Activated CD4-positive, alpha-beta T cell treated with anti-CD3 and anti-CD28 coated beads, Interleukin-2, amount 10 ng/mL, durations not matched to agents 24 days and 14 days (primary cell): ENCODE measurements at places on chromosomes 2 and 18. TPM values are rescaled to one million over a fixed set of nuclear protein-coding genes. Genes with fewer than 3 reads are reported as not detected.
A peak's percentile ranks its signal among the peaks of the same experiment; 100 is the strongest.

- no peak for DNase-seq
These were observed 83.0 kb downstream of the ADD2 start for GRCh38 chr2:70684846-70685622.

GRCh38 chr18:24791751-24792545, 331.5 kb downstream of the HRH4 start:
- no peak for DNase-seq

DNA sequence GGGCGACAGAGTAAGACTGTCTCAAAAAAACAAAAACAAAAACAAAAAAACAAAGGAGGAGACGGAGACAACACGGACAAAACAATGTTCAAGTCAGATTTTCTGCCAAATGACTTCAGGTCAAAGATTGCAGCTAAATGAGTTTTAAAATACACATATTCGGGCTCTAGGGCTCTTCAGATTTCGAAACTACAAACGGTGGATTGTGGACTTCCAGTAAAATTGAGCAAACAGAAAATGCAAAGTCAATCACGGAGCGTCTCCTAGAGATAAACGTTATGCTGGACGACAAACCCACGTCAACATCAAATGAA, 558 bp downstream of the MRPS5 start:
- DNase-seq = no peak

The VWA3B gene
- not detected in 2 replicates for total RNA-seq

- DNase-seq = no peak
These were observed 139.6 kb upstream of the TRIB2 start for GRCh38 chr2:12577091-12577490.

GRCh38 chr18:28062443-28062842, 114.5 kb downstream of the CDH2 start:
- DNase-seq = no peak

DNA sequence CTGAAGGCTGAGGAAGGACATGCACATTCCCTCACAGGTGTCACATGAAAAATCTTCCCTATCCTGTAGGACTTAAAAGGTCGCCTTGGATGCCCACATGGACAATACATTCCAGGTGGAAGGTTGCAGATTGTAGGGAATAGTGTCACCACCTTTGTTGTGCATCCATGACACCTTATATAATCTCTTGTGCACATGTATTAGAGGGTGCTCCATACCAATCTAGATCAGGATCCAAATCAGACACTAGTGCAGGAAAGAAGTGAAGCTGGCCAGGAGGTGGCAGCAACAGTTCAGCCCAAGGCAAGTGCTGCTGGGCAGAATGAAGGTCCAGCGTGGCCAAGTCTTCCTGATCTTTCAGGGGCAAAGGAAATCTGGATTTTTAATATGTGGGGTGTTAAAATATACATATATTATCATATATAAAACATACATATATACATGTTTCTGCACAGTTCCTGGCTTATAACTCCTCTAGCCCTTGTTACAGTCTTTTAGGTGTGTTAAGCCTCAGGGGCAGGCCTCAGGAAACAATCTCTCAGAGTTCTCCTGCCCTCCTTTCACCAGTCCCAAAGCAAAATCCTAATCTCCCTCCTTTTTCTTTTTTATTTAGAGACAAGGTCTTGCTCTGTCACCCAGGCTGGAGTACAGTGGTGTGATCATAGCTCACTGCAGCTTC, 16.6 kb downstream of the NIF3L1 start:
- peak; percentile 87 for DNase-seq

DNA sequence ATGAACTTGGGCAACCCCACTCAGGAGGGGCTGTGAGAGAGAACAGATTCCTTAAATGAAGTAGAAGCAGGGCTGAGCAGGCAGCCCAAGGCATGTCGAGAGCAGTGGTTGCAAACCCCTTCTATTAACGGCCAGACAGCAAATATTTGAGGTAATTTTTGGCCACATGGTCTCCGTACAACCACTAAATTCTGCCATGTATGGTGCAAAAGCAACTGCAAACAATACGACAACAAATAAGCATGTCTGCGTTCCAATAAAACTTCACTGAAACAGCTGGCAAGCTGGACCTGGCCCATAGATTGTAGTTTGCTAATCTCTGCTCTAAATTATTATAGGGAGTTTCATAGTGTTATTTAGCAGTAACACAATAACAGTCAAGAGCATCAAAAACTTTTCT, 217.0 kb upstream of the ZNF521 start:
- DNase-seq = no peak

DNA sequence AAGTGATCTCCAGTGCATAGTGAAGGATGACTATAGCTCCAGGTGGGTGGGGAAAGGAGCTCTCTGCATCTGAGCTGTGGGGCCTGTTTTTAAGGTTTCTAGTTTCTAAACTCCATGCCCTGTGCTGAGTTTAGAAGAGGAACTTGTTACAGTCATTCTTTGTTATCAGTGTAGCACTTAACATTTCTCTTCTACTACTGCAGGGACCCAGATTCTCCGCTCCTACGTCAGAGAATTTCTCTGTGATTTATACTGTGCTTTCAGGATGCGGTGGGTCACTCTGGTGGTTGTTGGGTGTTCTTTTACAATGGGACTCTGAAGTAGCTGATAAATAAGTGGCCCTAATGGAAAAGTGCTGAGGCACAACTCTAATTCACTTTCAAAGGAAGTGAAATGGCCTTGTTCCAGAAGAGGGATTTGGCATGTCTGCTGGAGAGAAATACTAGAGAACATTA, 122.0 kb downstream of the WDSUB1 start:
- no peak for DNase-seq

The PTPRN gene
- 0.07 TPM in 1 of 2 replicates, not detected in the other for total RNA-seq

DNA sequence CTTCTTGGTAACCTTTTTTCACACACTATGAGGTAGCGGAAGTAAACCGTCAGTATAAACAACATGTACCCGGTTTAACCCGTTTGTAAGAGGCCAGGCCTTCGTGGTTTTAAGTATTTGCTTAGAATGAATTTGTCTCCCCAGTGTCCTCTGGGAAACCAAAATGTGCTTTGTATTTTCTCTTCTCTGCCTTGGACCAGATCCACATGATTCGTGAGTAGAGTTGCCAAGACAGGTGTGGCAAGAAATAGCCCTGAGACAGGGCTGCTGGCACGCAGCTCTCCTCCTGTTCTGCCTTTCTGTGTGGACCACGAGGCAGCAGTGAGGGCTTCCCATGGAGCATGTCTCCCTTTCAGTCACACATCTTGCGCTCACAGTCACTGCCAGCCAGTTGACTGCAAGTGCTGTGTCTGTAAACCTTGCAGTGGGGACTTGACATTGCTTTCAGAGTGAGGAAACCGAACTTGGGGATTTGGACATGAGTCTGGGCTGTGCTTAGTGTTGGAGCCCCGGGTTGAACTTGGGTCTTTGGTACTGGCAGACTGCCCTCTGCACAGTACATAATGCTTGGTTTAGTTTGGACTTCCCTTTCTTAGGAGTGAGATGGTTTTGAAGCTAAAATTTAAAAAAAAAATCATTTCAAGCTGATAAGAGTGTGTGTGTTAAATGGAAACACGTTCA, 19.1 kb downstream of the BCL2L11 start:
- no peak for DNase-seq

The NETO1 gene
- total RNA-seq = not detected in 2 replicates

- DNase-seq = no peak
These were observed 77.2 kb upstream of the ST6GAL2 start for GRCh38 chr2:106963156-106963555.

The MAPK4 gene
- total RNA-seq = not detected in 2 replicates

DNA sequence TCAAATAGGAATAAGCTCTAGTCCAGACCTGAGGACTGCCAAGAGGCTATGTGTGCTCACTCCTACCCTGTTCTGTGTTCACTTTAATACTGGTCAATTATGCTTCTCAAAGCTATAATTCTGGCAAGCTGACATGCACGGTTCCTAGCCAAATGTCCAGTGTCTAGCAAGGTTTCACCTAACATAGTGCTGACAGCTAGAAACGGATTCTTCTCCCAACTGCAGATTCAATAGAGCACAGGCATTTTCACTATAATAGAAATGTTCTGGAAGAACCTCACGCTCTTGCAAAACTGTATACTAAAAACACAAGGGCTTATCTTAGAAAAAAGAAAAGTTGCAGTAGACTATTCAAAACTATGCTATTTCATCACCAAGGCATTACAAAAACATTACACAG, 45.1 kb downstream of the HDAC4 start:
- DNase-seq = no peak

DNA sequence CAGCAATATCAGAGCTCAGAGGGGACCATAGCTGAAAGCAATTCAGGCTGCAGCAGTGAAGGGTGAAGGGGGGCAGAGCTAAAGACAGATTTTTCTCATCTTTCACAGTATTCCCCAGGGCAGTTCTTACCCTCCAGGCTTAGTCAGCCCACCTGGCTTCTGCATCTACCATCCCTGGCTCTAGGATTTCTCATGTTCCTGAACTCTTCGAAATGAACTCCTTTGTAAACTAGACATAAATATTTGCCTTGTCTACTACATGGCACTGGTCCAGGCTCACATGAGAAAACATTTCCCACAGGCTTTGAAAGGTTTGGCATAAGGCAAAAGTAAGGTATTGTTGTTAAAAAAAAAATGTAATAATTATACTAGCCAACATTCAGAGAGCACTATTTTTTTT, 23.6 kb upstream of the NEB start:
- DNase-seq = no peak

DNA sequence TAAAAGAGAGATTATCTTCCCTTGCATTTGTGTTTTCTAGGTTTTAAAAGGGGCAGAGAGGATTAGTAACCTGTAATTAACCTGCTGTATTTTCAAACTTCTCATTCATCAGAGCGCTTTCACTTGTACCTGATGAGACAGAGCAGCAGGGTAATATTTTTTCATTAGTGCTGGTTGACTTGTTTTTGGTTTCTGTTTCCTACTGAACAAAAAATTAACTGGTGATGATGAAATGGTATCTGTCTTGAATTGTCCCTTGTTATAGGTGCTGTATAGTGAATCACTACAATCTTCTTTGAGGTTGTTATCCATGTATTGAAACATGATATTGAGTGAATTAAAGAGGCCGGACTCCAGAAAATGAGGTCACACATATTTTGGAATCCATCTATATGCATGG, 37.9 kb downstream of the CDH20 start:
- no peak for DNase-seq

DNA sequence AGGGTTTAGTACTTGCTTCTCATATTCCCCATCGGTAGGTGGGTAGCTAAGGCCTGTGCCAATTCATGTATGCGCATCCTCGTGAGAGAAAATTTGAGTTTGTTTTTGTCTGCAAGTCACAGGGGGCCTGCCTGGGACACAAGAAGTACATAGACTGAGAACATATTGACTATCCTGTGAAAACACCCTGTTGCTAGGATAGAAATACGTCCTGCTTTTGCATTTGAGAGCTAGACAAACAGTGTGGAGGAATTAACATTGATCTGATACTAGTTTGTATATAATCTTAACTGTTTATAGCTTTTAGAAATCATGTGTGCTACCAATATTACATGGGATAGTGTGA, 10.9 kb downstream of the WDR7 start:
- no peak for DNase-seq

The KCNJ3 gene
- total RNA-seq = not detected in 2 replicates

The GREB1 gene
- total RNA-seq = 0.05 and 0.24 TPM in 2 replicates

The DPYSL5 gene
- not detected in 2 replicates for total RNA-seq

GRCh38 chr2:71778514-71778913, 325.2 kb downstream of the DYSF start:
- peak; percentile 22 for DNase-seq
